ENCODE measurements at places on chromosomes 4 and X.
A peak's percentile ranks its signal among the peaks of the same experiment; 100 is the strongest.

GRCh38 chr4:9877123-9877522 is 95.7 kb downstream of the DRD5 start:
- no peak for DNase-seq

DNA sequence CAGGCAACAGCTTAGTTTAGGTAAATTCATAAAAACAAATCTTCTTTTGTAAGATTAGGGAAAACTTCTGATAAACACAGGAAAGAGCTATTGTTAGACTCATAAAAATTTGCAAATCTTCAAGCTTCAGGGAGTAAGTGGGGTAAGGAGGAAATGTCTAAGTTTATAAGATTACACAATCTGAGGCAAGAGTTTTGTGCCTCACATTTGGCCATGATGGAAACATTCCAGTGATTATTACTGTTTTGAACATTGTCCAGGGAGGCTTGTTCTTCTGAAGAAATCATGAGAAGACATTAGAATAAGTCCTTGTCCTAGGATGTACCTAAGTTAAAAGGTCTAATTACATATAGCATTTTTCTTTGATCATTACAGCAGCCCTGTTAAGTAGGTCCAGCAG is 72.8 kb downstream of the MAOB start:
- DNase-seq: no peak

- DNase-seq: no peak
These were observed 92.7 kb upstream of the RPL34 start for GRCh38 chr4:108527723-108528122.

DNA sequence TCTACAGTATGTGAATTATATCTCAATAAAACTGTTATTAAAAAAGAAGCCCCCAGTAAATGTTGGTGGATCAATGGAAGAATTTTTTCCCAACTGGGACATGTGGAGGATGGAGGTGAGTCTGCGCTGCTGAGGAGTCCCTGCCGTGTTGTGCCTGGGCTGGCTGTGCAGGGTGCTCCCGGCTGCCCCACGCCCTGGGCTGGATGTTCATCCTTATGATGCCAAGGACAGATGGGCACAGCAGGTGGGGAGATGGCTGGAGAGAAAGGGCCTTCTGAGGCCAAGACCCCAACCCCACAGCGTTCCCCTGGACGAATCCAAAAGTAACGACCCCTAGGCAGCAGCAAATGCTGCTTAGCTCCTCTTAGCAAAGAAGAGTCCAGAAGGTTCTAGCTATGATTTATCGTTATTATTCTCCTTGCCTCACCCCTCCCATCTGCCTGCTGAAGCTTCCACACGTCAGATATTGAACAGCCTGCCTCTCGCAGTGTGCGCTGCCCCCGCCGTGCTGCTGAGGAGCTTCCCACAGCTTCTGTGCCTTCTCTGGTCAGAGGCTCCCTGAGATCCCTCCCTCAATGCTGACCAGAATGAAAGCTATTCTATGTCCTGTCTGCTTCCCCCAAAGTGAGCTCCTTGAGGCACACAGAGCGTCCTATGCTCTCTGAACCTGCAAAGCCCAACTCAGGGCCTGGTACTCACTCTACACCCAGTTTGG is 26.5 kb downstream of the HMX1 start:
- DNase-seq: no peak

DNA sequence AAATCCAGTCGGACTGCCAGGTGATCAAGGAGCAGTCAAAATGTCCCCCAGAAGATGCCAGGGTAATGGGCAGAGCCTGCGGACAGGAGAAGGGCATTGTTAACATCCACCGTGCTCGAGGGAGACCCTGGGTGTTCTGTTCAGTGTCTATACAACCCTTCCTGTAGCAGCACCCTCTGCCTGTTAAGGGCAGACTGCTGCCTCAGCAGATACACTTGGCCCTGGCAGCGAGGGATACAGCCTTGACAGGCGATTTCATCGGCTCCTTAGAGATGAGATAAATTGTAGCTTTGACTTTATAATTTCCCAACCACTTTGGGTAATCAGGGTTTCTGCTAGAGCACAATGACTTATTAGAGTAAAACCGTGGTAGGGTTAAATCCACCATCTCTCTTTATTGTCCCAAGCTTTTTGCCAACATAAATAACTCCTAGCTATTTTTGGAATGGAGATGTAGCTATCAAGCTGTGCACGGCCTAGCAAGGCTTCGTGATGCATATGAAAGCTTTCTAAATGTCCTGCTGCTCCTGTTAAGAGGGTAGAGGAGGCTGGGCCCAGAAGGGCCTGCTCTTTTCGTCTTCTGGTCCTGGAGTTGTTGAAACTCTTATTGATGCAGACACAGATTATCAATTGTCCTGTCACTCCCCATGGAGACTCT is 195.9 kb downstream of the CPEB2 start:
- no peak for DNase-seq

- DNase-seq: no peak
These were observed 93.6 kb upstream of the PTPN13 start for GRCh38 chr4:86500527-86500926.

GRCh38 chr4:3106339-3107186 is 32.1 kb downstream of the HTT start:
- peak; percentile 21 for DNase-seq

- DNase-seq: no peak
These were observed 432.2 kb downstream of the RPA4 start for GRCh38 chrX:97315939-97316338.

- no peak for DNase-seq
These were observed 281.3 kb downstream of the PTTG2 start for GRCh38 chr4:38241541-38241940.

DNA sequence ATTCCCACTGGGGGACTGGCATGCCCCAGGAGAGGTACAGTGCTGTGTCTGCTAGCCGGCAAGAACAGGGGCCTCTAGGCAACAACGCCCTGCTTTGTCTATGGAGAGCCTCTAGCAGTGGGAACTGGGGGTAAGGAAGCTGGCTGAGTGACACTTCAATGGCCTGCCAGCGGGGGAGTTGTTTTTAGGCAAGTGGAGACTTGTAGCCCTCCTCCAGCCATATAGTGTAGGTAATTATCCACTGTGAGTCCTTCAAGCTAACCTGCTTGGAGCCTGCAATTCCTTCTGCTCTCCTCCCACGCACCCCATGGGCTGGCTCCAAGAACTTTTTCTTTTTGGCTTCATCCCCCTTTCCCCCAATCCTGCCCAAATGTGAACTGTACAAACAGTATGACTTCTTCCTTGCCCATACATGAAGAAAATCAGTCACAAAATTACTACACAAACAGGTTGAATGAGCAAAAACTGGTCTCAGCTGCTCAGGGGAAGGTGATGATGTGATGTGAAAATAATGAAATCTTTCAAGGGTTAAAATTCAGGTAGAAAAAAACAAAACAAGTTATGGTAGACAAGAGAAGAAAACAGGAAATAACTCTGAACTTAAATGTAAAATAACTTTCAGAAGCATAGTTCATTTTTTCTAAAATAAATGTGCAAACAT is 33.1 kb downstream of the LEF1 start:
- DNase-seq: no peak

- DNase-seq: no peak
These were observed 585.9 kb downstream of the PCDH18 start for GRCh38 chr4:136946307-136946907.

- no peak for DNase-seq
These were observed 380.7 kb downstream of the ADGRL3 start for GRCh38 chr4:61580721-61581377.

DNA sequence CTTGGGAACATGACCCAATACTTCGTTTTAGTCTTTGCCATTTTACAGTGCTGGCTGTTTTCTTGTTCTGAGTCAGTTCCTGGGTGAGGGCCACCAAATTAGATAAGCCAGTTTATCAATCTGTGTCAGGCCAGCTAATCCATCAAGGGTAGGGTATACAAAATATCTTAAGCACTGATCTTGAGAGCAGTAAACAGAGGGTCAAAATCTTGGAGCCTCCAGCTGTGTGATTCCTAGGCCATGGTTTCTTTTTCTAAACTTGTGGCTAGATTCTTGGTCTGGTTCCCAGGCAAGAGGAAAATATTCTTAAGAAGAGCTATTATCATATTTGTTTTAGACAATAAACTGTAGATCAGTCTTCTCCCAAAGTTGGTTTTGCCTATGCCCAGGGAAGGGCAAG is 1396.6 kb upstream of the PABPC4L start:
- no peak for DNase-seq

- no peak for DNase-seq
These were observed 53.6 kb downstream of the KLHL13 start for GRCh38 chrX:118062817-118063615.

- DNase-seq: no peak
These were observed 76.6 kb downstream of the USO1 start for GRCh38 chr4:75800972-75801371.

DNA sequence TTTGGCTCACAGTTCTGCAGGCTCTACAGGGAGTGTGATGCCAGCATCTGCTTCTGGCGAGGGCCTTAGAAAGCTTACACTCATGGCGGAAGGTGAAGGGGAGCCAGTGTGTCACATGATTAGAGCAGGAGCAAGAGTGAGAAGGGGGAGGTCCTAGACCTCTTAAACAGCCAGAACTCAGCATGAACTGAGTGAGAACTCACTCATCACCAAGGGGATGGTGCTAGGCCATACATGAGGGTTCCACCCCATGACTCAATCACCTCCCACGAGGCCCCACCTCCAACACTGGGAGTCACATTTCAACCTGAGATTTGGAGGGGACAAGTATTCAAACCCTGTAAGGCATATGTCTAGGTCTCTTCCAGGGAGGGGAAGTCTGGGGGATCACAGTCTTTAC is 33.4 kb downstream of the SPRY1 start:
- DNase-seq: no peak

DNA sequence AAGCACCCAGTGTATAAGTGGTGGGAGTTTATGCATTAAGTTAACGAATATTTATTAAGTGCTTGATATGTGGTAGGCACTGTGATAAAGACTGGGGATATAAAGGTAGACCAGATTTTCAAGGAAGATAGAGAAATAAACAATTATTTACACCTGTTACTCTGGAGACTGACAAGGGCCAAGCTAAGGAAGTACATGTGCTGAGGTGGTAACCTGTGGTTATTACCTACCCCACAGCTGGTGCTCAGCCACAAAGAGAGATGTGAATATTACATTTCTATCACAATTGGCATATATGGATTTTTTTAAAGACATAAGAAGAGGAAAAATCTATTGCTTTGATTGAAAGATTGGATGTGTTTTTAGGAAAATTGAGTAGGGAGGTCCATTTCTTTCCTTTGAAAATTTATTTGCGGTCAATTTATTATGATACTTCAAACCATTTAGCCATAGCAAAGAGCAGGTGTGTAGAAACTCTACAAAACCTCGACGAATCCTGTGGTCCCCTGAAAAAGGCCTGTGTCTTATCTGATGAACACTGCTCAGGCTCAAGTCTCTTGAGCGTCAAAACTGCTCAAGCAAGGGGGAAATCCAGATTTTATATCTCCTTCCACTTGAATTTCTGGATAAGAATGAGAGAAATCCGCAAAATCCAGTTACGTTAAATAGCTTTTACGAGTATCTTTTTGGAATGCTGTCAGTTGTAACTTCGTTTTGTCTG is 217.7 kb upstream of the HAND2 start:
- DNase-seq: no peak

GRCh38 chrX:39854772-39855747 is 242.7 kb downstream of the BCOR start:
- DNase-seq: no peak

DNA sequence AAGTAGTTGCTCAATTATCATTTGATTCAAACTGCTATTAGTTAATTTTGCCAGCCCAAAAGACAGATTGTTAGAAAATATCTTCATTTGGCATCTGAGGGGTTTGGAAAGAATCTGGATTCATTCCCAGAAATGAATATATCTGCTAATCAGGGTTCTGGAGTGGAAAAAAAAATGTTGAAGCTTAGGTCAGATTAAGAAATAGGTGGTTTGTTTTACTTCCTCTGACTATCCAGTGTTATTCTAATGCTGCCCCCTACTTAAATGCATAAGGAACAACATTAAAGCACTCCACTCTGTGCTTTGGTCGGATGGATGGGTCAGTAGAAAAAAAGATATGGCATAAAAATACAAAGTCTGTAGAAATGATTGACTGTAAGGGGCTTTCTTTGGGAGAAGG is 89.0 kb downstream of the LUZP4 start:
- no peak for DNase-seq

DNA sequence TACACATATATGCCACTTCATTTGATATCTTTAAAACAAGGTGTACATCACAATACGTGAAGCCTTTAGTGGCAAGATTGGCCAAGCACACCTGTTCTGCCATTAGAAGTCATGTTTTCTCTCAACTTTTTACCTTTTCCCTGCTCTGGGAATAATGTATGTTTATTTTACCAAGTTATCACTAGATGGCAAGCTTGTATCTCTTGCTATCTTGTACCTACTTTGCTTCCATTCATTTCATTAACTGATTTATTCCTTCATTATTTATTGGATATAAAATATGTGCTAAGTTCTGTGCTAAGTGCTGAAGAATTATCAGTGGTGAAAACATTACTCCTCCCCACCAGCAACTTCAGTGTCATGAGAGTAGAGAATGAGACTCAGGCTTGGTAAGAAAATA is 245.5 kb downstream of the ANK2 start:
- DNase-seq: no peak

- no peak for DNase-seq
These were observed 1883.4 kb downstream of the STIM2 start for GRCh38 chr4:28744066-28744465.

DNA sequence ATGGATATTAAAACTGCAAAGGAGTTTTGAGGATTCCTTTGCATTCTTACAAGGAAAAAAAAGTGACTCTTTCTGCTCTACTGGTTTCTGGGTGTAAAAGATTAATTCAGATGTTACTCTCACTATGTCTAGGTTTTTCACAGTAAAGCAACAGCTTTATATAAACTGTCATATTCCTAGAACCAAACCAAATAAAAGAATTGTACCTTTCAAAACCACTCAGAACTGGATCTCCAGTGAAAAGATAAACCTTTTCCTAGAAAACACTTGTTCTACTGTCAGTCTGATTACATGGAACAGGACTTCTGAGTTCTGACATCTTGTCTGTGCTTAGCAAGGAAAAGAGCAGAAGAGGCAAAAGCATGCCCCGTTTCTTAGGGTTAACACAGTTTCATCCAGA is 5.0 kb upstream of the PPID start:
- no peak for DNase-seq

DNA sequence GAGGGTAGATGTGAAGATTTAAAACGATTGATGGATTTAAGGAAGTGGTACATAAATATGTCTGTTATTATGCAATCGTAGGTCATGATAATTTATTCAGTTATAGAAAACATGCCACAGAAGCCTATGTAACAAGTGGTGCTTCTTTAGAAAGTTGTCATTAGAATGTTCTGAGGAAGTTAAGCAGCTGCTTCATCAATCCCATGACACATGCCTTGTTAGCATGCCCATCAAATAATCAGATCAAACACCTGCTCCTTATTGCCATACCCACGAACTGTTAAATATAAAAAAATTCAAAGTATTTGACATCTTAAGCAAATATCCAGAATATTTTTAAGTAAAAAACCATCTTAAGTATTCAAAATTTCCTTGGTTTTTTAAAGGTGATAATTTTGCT is 76.4 kb upstream of the MYOZ2 start:
- DNase-seq: no peak

- DNase-seq: no peak
These were observed 12.1 kb upstream of the PLAC1 start for GRCh38 chrX:134670134-134670924.
